Activated CD4-positive, alpha-beta T cell treated with anti-CD3 and anti-CD28 coated beads, Interleukin-2, amount 50 U/mL, for 16 hours (primary cell): ENCODE measurements at places on chromosomes 4 and X.

DNA sequence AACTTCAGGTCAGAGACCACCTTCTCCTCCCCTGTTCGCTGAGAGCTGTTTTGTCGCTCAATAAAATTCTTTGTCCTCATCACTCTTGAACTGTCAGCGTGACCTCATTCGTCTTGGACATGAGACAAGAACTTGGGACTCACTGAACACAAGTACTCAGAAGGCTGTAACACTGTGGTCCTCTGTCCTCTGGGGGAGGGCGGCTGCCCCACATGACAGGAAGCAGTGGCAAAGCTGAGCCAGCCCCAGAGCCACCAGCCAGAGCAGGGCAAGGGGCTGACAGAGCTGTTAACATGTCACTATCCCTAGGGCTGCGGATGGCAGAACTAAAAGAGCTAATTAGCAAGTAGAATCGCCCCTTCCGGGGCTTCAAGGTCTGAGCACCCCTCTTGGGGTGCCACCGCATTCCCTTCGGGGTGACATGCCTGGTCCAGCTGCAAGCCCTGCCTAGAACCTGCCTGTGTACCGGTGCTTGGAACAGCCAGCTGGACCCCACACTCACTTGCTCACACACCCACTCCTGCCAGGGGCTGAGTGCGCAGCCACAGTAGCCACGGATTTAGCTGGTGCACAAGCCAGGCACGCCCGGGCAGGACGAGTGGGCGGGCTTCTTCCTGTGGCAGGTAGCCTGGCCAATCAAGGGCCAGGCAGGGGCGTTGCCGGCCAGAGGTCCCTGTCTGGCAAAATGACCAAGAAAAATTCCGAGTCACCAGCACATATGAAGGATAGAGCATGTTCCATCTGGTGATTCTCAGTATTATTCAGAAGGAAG is 648.6 kb upstream of the AGA start:
- no peak for DNase-seq

DNA sequence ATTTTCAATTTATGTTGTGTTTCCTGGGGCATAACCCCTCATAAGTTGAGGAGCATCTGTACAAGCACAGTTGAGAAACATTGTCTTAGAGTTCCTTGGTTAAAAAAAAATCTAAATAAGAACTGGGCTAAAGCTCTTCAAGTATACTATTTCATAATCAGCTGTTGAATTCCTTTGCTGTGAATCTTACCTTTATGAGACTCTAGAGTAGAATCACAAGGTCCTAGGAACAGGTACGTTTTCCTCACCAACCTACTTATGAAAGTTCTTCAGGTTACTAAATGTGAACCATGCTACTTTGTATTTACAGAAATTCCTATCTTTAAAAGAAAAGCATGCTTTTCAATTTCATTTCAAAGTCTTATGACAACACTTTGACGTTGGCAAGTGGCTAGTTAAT is 20.9 kb upstream of the SOD3 start:
- no peak for DNase-seq

- DNase-seq = no peak
These were observed 172.9 kb upstream of the GALNT7 start for GRCh38 chr4:172995704-172996103.

DNA sequence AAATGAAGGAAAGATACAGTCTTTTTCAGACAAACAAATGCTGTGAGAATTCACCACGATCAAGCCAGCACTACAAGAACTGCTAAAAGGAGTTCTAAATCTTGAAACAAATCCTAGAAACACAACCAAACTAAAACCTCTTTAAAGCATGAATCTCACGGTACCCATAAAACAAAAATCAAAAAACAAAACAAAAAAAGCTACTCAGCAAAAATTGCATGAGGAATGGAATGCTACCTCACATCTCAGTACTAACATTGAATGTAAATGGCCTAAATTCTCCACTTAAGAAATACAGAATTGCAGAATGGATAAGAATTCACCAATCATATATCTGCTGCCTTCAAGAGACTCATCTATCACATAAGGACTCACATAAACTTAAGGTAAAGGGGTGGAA is 300.1 kb downstream of the NAF1 start:
- DNase-seq = no peak

- peak; percentile 10 for DNase-seq
These were observed 218.5 kb downstream of the PRR32 start for GRCh38 chrX:127038065-127038464.

DNA sequence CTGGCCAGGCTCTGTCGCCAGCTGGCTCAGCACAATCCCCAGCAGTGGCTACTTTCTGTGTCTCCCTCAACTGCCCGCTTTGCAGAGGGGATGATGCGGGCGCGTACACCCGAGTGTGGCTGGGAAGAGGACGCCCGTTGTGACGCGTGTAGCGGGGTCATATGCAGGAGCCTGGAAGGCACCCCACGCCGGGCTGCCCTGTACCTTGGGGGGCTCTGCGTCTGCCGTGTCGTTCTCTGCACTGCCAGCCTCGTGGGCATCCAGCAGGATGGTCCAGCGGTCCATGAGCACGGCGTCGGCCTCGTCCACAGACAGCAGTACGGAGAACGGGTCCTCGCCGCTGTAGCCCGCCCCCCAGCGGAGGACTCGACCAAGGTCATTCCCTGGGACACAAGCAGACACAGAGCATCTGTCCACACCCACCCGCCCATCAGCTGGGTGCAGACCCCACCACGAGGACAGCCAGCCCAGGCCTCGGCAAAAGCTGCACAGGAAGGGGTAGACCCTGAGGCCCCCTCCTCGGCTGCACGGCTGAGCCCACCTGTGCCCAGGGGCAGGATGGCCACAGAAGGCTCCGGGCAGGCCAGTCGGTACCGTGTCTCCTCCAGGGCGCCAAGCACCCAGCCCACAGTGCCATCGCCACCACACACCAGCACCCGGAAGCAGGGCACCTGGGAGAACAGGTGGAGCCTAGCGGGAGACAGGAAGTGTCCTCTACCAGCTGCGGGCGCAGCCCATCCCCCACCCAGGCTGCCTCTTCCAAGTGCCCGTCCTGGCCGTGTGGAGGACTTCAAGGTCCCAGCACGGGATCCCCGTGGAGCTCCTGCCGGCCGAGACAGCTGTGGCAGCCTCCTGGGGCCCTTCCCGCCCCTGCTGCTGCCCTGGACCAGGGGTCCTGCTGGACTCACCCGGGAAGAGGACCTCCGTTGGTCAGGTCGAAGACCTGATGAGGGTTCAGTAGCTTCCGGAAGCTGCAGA is 10.8 kb downstream of the DGKQ start:
- no peak for DNase-seq

GRCh38 chr4:175435381-175435783 is 376.7 kb downstream of the GPM6A start:
- no peak for DNase-seq

- no peak for DNase-seq
These were observed 410.0 kb upstream of the NR3C2 start for GRCh38 chr4:148852092-148852699.

GRCh38 chr4:7466904-7467303 is 32.2 kb upstream of the PSAPL1 start:
- no peak for DNase-seq

DNA sequence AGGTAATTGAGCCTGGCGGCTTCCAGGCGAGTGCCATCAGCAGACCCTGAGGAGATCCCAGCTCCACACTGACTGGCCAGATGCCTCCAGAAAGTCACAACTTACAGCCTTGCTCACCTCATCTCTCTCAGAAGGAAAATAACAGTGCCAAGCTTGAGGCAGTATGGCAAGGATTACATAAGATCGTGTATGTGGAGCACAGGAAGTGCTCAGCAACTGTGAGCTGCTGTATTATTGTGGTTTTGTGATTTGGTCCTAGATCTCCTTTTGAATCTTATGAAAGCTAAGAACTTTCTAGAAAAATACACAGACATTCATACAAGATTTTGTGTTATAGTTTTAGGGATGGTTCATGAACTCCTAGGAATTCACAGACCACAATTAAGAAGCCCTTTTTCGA is 14.0 kb downstream of the RASL11B start:
- DNase-seq = no peak

- DNase-seq = no peak
These were observed 173.0 kb upstream of the PCDH18 start for GRCh38 chr4:137705171-137705783.
